Kidney (tissue), 22 donors: ENCODE measurements at places on chromosomes 2 and 18. TPM values are rescaled to one million over a fixed set of nuclear protein-coding genes. Genes with fewer than 3 reads are reported as not detected.

DNA sequence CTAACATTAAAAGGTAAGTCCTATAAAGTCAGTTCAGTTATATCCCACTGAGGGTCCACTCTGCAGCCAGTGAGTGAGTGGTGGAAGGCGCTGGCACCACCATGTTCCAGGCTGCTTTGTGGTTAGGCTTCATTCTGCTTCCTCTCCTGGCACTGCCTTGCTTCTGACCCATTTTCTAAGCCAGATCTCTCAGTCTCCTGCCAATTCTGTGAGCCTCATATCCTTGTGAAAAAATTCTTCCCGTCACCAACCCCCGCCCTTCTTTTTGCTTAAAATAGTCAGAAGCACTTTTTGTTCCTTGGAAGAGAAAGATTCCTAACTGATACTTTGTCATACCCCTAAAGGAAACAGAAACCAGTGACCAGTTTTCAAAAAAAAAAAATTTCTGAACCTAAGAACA, 139.8 kb upstream of the NCK2 start:
- H3K4me3 ChIP-seq = no peak overlapping the region
- no peaks in the 10 kb centered on the region for H3K36me3 ChIP-seq
- no peaks in the 10 kb centered on the region for H3K27me3 ChIP-seq
- H3K4me1 ChIP-seq = peaks cover 2% of the 10 kb centered on the region
- no peak overlapping the region for H3K27ac ChIP-seq
- DNase-seq = no peak

Gene KCNIP3
- 14.8 TPM for polyA plus RNA-seq

DNA sequence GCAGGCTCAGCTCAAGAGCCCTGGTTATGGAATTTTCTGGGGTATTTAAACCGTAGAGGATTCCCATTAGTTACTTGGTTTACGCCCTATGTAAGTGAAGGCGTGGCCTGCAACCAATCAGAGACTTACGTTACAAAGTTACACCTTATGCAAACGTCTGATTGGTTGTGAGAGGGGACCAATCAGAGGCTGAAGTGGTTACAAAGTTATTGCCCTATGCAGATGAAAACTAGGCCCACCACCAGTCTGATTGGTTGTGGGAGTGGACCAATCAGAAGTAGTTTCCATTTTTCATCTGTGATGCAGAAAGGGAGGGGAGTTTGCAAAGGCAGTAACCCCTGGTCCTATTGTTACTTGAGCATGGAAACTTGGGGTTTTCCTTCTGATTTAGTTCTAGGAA, 49.1 kb downstream of the DLGAP1 start:
- no peak overlapping the region for H3K27ac ChIP-seq
- H3K4me3 ChIP-seq = no peak overlapping the region
- no peaks in the 10 kb centered on the region for H3K27me3 ChIP-seq

Gene GPR39
- 4.9 TPM for polyA plus RNA-seq

- H3K27ac ChIP-seq = no peak overlapping the region
- no peaks in the 10 kb centered on the region for H3K4me1 ChIP-seq
- no peak overlapping the region for H3K4me3 ChIP-seq
- no peaks in the 10 kb centered on the region for H3K27me3 ChIP-seq
Observed at GRCh38 chr2:188668017-188668680, 306.0 kb upstream of the COL3A1 start.

DNA sequence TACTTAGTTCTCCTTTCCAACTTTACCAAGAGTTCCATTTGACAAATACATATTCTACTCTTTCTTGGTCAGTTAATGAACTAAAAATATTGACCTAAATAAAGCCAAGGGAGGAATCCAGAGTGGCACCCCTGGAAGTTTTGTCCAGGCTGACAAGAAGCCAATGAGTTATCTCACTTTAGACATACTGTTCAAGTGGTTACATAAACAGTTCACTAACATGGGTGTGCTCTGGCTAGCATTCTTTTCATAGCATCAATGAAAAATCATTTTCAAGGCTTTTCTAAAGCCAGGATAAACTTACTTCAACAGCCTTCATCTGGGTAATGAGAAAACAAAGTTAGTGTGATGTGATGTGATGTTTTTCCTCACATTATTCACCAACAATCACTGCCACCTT, 649.4 kb downstream of the TDRD15 start:
- H3K4me3 ChIP-seq = no peak overlapping the region
- H3K4me1 ChIP-seq = no peaks in the 10 kb centered on the region

DNA sequence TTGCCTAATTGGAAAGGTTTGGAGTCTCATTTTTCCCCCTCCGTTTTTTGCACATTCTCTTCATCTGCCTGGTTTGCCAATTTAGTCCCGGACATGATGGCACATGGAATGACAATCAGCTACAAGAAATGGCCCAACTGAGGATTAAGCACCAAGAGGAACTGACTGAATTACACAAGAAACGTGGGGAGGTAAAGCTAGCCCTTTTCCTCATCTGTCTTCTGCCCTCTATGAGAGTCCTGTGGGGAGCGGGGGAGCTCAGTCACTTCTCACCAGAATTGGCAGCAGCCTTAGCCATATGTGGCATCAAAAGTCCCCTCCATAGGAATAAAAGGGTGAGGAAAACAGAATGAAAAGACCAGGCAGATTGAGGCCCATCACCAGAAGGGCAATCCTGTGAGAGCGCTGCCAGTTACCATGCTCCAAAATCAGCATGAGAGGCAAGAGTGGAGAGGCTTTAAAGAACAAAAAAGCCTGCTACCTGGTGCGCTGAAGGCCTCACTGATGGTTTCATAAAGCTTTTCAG, 11.6 kb downstream of the ATG16L1 start:
- H3K36me3 ChIP-seq = peaks cover 72% of the 10 kb centered on the region
- no peaks in the 10 kb centered on the region for H3K4me1 ChIP-seq
- H3K27me3 ChIP-seq = no peaks in the 10 kb centered on the region

GRCh38 chr2:136019306-136019705, 33.9 kb upstream of the DARS1 start:
- H3K36me3 ChIP-seq = no peaks in the 10 kb centered on the region
- no peak overlapping the region for H3K4me3 ChIP-seq
- DNase-seq = no peak
- H3K4me1 ChIP-seq = peaks cover 2% of the 10 kb centered on the region

DNA sequence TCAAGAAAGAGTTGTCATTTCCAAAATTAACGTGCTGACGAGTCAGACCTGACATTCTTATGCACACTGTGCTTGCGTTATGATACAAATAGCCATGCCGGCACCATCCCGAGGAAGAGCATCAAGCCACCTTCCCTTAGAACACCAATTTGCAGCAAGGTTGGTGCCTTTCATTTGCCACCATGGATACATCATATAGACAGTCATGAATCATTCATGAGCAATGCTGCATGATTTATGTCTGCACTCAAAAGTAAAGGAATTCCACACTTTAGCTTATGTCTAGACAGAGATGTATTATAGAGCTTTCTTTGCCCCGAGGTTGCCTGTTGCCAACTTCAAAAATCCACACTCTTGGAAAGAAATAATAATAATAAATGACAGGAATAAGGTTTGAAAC, 166.9 kb downstream of the VWC2L start:
- H3K4me3 ChIP-seq = no peak overlapping the region
- no peaks in the 10 kb centered on the region for H3K4me1 ChIP-seq
- no peaks in the 10 kb centered on the region for H3K36me3 ChIP-seq
- H3K27ac ChIP-seq = no peak overlapping the region

Gene SH2D6
- polyA plus RNA-seq = 3.2 TPM

DNA sequence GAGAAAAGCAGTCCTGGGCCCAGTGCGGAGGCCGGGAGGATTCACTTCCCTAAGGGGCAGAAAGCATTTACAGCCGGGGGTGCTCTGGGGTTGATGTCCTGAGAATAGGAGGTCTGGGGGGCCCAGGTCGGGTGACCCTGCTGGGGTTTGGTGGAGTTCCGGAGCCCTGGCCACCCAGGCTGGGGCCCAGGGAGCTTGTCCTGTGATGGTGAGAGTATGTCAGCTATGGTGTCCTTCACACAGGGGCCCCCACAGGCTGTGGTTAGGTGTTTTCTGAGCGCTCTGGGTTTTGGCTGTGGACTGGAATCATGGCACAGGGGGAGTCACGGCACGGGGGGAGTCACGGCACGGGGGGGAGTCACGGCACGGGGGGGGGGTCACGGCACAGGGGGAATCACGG, 54.5 kb upstream of the TMEM18 start:
- no peak overlapping the region for H3K4me3 ChIP-seq
- H3K36me3 ChIP-seq = no peaks in the 10 kb centered on the region
- DNase-seq = no peak
- no peak overlapping the region for H3K27ac ChIP-seq
- H3K27me3 ChIP-seq = no peaks in the 10 kb centered on the region
